ENCODE measurements at places on chromosomes 11 and 22. TPM values are rescaled to one million over a fixed set of nuclear protein-coding genes. Genes with fewer than 3 reads are reported as not detected.

- no peak for DNase-seq
These were observed 74.1 kb downstream of the PARVB start for GRCh38 chr22:44098021-44098739.

DNA sequence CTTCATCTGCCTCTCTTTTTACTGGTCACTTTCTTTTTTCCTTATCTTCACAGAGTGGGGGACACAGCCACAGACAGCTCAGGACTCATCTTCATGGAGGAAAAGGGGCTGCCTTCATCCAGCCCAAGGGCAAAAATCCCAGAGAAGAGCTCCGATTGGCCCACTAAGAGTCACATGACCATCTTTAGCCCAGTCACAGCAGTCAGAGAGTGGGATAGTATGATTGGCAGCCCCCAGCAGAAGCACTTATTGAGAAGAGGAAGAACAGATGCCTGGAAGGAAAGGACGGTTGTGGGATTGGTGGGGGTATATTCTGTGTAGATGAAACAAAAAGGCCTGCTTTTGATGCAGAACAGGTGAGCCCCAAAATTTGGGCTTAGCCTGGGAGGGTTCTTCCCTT lies 77.8 kb downstream of the MN1 start:
- no peak for DNase-seq

GRCh38 chr11:9576701-9577381 lies 3.4 kb downstream of the WEE1 start:
- DNase-seq, result no peak

GRCh38 chr11:404551-405264 lies 10.1 kb downstream of the SIGIRR start:
- no peak for DNase-seq

GRCh38 chr22:17748555-17749353 lies 25.5 kb downstream of the BID start:
- DNase-seq, result no peak

DNA sequence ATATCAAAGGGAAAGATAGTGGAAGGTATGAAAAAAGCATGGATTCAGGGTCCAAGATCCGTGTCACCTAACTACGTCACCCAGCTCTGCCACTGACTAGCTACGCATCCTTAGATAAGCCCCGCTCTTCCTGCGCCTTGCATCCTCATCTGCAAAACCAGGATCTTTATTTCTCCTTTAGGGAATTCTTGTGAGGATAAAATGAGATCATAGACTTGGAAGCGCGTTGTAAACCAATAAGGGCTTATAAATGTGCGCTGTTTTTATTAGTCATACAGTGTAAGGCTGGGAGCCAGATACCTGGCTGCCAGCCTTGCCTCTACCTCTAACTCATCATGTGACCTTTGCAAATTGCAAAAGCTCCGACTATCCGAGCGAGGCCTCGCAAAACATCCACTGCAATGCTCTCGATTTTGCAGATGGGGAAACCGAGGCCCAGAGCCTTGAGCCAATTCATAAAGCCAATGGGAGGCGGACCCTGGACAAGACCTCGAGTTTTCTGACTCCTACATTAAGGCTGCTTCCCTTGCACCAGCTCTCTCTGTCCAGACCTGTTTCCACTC lies 753 bp downstream of the PRPF19 start:
- DNase-seq, result peak; percentile 33

DNA sequence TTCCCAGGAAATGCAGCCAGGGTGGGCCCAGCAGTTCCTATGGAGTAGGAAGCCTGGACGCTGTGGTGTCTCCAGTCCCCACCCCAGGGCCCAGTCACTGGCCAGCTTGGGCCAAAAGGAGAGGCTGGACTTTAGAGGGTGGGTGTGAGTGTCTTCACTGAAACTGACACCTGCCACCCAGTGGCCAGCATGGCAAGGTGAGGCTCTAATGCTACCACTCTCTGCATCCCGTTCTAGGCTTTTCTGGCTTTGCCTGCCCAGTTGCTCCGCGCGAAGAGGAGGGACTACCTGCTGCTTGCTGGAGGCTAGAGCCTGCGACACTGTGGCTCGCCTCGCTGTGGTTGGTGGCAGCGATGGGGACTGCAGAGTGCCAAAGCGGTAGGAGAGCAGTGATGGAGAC lies 35.4 kb downstream of the C22orf42 start:
- no peak for DNase-seq

DNA sequence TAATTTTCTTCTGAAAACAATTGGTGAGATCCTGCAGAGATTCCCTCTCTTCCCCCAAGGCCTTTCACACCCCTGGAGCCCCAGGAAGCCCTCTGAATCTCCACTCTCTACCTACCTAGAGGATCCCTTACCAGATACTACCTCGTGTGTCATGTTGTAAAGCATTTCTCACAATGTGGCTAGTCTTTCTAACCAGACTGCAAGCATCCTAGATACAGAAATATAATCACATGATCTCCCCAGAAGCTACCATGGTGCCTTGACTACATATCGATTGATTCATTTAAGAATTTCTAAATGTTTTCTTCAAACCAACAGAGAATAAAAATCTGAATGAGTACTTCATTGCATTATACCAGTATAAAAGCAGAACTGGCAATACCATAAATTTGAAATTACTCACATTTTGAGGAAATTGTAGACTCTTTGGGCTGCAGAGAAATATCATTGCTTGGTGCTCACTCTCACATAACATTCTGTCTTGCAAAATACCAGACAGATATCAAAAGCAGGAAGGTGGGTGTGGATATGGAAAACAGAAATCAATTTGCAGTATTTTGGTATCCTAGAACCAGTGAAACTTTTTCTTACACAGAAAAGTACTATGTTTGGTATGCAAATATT lies 113.5 kb downstream of the MAML2 start:
- DNase-seq, result no peak

DNA sequence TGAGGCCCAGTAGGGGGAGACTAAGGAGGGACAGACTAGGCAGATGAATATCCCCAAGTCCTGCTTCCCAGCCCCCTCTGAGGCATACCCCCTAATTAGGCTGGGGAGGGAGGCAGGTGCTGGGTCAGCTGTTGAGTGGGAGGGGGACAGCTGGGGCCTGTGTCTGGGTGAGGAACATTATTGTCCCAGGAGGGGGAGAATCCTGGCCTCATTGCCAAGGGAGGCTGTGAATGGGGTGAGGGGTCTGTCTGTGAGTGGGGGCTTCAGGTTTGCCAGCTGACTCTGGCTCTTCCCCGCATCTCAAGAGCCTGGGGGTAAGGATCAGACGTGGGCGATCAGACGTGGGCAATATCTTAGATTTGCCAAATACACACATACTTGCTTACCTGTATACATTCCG lies 2.1 kb downstream of the INPPL1 start:
- DNase-seq, result no peak

DNA sequence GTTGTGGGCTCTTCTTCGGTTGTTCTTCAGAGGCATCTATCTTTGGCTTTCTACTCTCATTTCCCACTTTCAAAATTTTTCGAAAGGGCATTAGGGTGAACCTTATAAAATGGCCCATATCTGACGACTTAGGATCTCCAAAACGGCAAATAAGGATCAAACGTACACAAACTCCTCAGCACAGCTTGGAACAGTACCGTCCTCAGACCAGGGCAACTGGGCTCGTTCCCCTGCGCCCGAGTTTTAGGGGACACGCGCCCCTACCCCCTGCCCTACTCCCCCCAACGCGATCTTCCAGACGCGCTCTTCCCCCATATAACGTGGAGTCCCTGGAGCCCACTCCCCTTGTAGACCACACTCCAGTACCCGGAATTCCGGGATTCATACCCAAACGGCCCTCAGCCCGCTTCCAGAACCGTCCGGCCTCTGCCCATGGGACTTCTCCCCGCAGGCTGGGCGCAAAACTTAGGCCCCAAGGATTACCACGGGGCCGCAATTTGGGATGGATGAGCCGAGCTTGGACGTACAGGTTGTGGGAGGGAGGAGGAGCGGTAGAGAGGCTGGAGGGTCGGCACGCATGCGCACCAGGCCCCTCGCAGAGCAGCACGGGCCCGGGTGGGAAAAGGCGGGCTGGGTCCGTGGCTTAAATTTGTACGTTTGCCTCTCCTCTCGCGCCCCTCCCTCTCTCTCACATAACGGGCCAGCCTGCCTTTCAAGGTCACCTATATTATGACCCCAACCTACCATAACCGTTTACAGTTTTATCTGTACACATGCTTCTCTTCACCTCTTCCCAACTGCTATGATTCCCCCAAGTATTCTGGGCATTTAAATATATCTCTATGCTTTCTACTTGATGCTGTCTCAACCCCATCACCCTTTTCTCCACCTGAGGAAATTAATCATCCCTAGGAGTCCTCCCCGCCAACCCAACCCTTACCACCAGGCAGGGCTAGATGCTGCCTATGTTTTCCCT lies 3.4 kb downstream of the CCDC89 start:
- DNase-seq, result no peak

GRCh38 chr11:6610591-6610990 lies 1.4 kb downstream of the TAF10 start:
- no peak for DNase-seq

DNA sequence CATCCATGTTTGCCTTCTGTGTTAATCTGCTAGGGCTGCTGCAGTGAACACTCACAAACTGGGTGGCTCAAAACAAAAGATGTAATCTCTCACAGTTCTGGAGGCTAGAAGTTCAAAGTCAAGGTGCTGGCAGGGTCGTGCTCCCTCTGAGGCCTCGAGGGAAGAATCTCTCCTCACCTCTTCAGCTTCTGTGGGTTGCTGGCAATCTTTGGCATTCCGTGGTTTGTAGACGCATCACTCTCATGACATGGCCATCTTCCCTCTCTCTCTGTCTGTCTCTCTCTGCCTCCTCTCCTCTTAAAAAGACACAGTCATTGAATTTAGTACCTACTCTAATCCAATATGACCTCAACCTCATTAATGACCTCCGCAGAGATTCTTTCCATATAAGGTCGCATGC lies 78.8 kb downstream of the TSPAN18 start:
- DNase-seq, result no peak

DNA sequence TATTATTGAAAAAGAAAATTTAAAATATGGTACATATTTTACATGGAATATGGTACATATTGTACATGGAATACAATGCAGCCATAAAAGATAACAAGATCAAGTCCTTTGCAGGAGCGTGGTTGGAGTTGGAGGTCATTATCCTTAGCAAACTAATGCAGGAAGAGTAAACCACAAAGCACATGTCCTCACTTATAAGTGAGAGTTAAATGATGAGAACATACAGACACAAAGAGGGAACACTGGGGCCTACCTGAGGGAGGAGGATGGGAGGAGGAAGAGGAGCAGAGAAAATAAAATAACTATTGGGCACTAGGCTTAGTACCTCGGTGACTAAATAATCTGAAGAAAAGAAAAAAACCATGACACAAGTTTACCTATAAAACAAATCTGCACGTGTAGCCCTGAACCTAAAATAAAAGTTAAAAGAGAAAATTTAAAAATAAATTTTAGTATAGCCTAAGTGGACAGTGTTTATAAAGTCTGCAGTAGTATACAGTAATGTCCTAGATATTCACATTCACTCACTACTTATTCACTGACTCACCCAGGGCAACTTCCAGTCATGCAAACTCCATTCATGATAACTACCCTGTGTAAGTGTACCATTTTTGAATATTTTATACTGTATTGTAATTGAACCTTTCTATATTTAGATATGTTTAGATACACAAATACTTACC lies 204.4 kb downstream of the FAM76B start:
- DNase-seq, result peak; percentile 26

- no peak for DNase-seq
These were observed 1.2 kb downstream of the P2RY6 start for GRCh38 chr11:73273222-73273895.

GRCh38 chr22:32618441-32619140 lies 144.0 kb downstream of the FBXO7 start:
- DNase-seq, result no peak

DNA sequence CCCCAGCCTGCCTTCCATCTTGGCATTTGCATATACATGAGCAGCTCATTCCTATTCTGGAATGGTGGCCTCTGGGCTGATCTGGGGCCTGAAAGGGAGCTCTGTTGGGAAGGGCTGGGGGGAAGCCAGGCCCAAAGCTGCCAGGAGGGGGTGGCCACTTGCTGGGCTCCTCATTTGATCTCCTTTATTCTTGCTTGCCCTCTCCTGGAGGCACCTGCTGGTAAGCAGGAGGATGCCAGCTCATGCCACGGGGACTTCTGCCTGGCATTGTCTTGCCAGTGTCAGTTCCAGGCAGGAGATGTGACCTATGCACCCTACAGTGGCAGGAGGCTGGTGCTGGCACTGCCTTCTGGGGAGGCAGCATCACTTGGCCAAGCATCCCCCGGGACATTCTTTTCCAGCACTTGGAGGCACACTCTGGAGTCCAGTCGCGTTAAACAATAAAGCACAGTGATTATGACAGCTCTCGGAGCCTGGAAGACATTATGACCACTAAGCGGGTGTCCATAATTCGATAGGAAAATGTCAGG lies 128.3 kb downstream of the NTM start:
- no peak for DNase-seq

- peak; percentile 73 for DNase-seq
These were observed 33.5 kb upstream of the GNAZ start for GRCh38 chr22:23036684-23037428.

DNA sequence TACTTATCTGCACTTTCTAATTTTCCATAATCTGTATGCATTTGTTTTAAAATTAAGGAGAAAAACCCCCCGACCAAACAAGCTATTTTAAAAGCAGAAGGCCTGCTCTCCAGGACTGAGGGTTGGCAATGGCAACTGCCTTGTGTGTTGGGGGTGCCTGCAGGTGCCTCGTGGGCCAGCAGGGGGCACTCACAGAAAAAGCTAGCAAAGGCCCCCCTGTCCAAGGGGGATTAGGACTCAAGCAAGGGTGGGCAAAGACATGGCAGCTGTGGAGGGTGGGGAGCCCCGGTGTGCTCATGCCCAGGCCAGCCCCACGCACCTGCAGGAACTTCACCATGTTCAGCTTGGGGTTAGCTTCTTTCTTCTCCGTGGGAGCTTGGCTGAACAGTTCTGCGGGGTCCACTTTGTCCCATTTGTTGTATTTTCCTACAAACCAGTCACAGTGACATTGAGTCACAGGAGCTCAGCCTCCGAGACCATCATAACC lies 10.3 kb downstream of the TOP3B start:
- peak; percentile 39 for DNase-seq

DNA sequence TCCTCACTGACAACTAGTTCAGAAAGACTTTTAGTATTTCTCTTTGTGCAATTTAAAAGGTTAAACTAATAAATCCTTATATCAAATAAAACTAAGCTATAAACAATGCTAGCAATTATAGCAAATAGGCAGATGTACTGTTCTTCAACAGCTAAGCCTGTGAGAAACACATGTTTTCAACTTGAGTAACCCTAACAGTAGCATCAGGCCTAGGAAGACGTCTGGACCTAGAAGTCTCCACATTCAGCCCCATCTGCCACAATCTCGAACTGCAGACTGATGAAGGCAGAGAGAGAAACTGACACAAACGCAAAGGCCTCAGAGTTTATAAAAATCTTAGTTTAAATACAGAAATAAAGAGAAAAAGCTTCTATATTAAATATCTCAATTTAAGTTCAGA lies 2.5 kb downstream of the ST13 start:
- DNase-seq, result no peak

TBC1D22A gene
- total RNA-seq, result 14.5 TPM

TMEM218 gene
- total RNA-seq, result 27.7 TPM

SCO2 gene
- total RNA-seq, result 1.2 TPM

DLG2 gene
- total RNA-seq, result not detected

SAA4 gene
- not detected for total RNA-seq

CRYBB2 gene
- total RNA-seq, result not detected

All from MG63 (cell line).